ENCODE measurements at places on chromosomes 4 and X.

DNA sequence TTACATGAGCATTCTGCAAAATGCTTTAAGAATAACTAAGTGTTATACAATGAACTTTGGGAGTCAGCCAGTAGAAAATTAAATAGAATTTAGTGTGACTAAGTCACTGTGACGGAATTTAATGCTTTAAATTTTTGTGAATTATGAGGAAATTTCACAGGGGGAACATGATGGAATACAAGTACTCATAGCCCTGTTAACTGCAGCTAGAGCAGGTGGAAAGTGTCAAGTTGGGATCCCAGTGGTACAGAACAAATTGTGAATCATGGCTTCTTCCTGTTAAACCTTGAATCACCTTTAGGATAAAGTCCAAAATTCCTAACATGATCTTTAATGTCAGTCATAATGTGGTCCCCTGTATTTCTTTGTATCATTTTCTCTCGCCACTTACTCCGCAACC lies 212.2 kb upstream of the CENPE start:
- DNase-seq: no peak

GRCh38 chr4:169510617-169511016 lies 101.8 kb downstream of the NEK1 start:
- DNase-seq: no peak

- DNase-seq: peak; percentile 29
These were observed at the start of gene USP46 for GRCh38 chr4:52659001-52659721. TSS of gene USP46 (minus strand) at chr4:52659301. CDS start at chr4:52659150, 151 bp downstream.

DNA sequence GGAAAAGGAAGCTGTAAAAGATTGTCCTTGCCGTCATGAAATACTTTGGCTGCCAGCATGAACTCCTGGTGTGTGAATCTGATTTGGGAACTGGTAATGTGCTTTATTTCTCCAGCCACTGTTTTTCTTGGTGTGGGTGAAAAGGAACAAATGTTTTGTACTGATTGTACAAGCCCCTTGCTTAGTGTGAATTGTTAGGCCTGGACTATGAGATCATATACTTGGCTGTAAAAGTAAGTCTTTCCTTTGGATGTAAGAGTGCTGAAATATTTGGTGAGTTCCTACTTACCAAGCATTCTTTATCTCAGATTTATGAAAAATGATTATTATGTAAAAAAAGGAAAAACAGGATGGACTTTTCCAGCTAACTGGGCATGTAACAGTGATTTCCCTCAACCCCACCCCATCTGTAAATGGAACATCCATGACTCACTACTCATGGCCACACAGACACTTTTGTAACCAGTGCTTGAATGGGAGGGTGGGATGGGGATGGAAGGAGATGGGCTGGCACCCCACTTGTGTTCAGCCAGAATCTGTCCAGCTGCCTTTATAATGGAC lies 6.3 kb downstream of the FNIP2 start:
- DNase-seq: no peak

DNA sequence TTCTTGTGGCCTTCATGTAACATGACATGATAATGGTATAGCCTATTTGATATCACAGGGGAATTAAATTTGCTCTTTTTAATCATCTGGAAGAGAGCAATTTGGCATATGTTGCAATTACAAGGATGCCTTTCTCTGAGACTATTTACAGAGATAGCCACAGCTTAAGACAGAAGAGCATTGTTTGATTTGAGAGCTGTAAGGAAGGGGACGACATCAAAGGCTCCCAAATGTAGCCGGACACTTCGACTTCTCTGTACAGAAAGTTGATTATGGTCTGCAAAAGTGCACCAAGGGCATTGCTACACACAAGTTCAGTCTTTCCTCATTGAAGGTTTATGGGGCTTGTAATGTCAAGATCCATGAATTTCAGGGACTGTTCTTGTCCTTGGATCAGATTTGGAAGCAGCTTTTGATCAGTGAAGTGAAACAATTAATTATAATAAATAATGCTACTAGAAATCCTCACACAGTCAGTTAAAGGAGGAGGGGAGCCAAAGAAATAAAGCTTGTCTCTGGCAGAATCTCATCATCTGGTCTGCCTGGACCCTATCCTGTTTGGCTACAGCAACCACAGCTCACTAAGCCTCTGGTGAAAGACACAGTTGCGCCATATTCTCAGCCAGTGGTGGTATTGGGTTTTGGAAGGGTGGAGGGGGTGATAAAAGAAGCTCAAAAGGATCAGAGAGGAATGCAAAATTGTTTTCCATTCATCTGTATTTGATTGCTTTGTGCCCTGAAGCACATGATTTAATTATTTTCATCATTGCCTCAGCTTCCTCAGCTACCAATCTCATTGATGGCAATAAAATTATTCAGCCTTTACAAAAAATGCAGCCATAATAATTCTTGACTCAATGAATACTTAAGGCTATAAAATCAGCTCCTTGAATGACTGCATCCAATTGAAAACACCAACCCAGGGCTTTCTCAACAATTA lies 654.3 kb upstream of the LCORL start:
- DNase-seq: no peak

DNA sequence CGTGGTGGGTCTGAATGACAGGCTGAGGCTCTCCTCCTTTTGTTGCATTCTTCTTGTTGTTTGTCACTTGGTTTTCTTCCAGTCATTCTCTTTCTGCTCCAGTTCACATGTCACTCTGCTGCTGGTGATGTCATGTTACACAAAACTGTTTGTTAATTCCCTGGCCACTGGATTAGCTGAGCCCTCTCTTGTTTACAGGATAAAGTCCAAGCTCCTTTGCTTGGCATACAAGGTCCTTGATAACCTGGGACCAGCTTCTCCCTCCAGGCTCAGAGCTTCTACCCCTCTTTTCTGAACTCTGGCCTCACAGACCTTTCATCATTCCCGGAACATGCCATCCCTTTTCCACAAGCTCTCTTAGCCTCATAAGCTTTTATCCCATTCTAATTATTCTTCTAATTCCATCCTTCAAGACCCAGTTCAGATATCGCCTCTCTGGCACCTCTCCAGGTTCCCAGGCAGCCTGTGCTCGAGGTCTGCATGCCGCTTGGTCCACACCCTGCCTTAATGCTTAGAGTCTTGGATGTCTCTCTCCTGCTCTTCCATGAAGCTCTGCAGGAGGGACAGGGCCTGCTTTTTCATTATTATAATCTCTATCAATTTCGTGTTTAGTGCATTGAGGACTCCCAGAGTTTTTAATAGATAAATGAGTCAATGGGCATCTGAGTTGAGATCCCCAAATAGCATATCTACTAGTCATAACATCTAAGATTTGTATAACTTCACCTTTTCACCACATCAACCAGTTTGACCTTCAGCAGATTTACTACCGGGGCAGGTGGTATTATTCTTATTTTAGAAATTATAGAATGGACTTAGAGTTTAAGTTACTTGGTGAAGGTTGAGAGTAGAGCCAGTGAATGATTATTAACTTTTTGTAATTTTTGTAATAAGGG lies 98.7 kb downstream of the TMEM131L start:
- DNase-seq: peak; percentile 67

- no peak for DNase-seq
These were observed 73.9 kb downstream of the REPS2 start for GRCh38 chrX:17020356-17020755.

- peak; percentile 30 for DNase-seq
These were observed 236.9 kb upstream of the CTSO start for GRCh38 chr4:156190615-156191014.

GRCh38 chrX:39990388-39990787 lies 107.4 kb downstream of the BCOR start:
- DNase-seq: no peak

DNA sequence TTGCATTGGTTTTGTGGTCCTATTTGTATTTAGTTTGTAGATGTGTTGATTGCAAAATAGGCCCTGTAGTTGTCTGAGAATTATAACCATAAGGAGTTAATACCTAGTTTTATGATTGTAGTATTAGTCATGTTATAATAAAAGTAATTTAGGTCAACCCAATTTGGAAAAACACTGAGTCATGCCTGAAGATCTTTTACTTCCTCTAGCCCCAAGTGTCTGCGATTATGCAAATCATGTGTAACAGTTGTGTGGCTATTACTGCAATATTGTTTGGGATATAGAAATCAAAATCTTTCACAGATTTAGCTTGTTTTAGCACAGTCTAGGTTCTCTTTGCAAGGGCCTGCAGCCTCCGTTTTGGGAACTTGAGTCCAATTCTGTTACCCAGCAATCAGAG lies 12.6 kb downstream of the SRD5A3 start:
- peak; percentile 54 for DNase-seq

GRCh38 chr4:8216443-8217245 lies 17.6 kb downstream of the SH3TC1 start:
- DNase-seq: no peak

DNA sequence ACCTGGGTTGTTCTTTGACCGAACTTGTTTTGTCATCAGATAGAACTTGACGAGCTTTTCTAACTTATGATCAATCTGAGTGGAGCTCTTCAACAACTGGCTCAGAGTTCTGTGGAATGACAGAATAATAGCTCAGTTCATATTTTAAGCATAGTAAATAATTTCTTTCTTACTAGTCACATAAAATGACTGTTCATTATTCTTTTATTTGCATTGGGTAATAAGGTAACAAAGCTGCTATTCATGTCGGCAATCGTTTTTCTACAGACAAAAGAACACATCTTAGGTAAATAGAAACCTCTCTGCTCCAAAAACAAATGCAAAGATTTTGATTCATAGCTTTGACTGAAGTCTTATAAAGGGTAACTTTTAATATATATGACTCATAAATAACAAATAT lies 57.3 kb upstream of the CXCL8 start:
- DNase-seq: no peak

- no peak for DNase-seq
These were observed 28.9 kb upstream of the PRPS1 start for GRCh38 chrX:107599450-107599861.
